A673 (cell line): ENCODE measurements at places on chromosomes 11 and 22.
A peak's percentile ranks its signal among the peaks of the same experiment; 100 is the strongest.

- no peaks in the 10 kb centered on the region for H3K27me3 ChIP-seq
- H3K4me3 ChIP-seq, result no peak overlapping the region
- no peaks in the 10 kb centered on the region for H3K36me3 ChIP-seq
- DNase-seq, result no peak
- peaks cover 41% of the 10 kb centered on the region for H3K4me1 ChIP-seq
Observed at GRCh38 chr22:36197514-36198146, 4.0 kb downstream of the APOL4 start.

DNA sequence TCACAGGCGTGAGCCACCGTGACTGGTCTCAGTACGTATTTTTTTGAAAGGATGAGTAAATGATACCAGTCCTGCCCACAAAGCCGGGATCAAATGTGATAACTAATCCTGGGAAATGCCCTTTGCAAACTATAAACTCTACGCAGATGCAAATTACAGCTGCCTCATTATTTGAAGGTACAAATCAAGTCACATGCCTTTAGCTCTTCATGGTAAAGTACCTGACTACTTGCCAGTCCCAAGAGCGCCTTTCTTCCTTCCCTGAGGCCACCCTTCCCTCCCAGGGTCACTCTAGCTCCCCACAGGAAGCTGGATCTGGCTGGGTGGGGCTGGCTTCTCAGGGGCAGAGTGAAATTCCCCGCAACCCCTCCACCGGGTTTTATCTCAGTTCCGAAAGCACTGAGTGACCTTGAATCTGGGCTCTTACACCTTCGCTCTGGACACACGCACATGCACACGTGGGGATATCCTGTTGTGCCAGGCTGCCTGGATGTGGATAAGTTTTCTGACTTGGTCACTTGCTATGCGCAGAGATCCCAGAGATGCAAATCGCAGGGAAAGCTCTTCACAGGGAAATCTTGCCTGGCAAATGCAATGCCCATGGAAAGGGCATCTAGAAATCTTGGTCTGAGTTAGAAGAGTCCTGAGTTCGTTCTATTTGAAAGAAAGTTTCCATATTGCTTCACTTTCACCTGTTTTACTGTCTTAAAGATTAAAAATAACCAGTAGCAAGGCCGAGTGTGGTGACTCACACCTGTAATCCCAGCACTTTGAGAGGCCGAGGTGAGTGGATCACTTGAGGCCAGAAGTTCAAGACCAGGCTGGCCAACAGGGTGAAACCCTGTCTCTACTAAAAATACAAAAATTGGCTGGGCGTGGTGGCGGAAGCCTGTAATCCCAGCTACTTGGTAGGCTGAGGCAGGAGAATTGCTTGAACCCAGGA, 8.5 kb downstream of the A4GALT start:
- H3K36me3 ChIP-seq, result peaks cover 3% of the 10 kb centered on the region
- peaks cover 14% of the 10 kb centered on the region for H3K4me1 ChIP-seq
- no peak overlapping the region for H3K4me3 ChIP-seq
- no peak for DNase-seq

GRCh38 chr11:46402957-46403902, 11.7 kb upstream of the CHRM4 start:
- H3K27ac ChIP-seq, result no peak overlapping the region
- no peaks in the 10 kb centered on the region for H3K4me1 ChIP-seq
- H3K4me3 ChIP-seq, result no peak overlapping the region
- H3K27me3 ChIP-seq, result no peaks in the 10 kb centered on the region
- no peak for DNase-seq
- peaks cover 16% of the 10 kb centered on the region for H3K36me3 ChIP-seq

DNA sequence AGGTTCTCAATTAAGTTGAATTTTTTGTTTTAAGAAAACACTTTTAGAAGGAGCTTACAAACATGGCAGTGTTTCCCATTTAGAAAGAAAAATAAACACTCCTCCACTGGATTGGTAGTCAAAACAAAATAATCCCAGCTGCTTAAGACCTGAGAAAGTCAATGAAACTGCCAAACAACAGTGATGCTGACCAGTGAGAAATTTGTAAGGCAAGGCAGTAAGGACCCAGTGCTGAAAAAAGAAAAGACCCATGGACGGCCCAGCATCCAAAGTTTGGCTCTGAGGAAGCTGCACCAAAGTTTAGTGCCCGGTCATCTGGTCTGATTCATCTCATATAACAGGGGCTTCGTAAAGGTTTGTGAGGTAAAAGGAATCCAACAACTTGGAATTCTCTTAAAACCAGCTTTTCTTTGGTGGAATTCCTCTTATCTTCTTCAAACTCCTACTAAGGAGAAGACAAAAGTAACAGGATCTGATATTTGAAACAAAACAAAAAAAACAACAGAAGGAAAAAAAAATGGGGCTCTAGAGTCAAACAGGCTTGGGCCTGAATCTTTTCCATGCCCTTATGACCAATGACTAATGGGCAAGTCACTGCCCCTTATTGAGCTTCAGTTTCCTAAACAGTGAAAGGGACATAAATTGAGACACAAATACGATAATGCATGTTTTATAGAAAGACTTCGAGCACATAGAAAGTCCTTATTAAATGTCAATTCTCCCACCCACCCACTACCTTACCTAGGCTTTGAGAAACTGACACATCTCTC, 383.0 kb upstream of the NARS2 start:
- H3K27me3 ChIP-seq, result peaks cover 48% of the 10 kb centered on the region
- no peak overlapping the region for H3K27ac ChIP-seq
- no peaks in the 10 kb centered on the region for H3K36me3 ChIP-seq
- no peak for DNase-seq

GRCh38 chr22:24506802-24507438, 11.8 kb downstream of the UPB1 start:
- peak; percentile 31 for DNase-seq
- peaks cover 6% of the 10 kb centered on the region for H3K4me1 ChIP-seq
- no peak overlapping the region for H3K27ac ChIP-seq
- no peaks in the 10 kb centered on the region for H3K36me3 ChIP-seq
- H3K27me3 ChIP-seq, result no peaks in the 10 kb centered on the region
